ENCODE measurements at places on chromosomes 7 and 10.

GRCh38 chr7:38027884-38028455 lies 107.5 kb downstream of the EPDR1 start:
- DNase-seq = no peak

GRCh38 chr7:37315772-37316715 lies 132.6 kb downstream of the ELMO1 start:
- DNase-seq = no peak

DNA sequence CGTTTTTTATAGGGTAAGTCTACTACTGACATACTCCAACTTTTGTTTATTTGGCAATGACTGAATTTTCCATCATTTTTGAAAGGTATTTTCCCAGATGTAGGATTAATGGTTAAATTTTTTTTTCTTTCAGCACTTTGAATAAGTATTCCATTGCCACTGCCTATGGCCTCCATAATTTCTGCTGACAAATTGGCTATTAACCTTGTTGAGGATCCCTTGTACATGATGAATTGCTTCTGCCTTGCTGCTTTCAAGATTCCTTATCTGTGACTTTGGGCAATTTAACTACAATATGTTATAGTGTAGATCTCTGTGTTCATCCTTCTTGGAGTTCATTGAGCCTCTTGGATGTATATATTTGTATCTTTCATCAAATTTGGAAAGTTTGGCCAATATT lies 21.6 kb upstream of the VWDE start:
- no peak for DNase-seq

DNA sequence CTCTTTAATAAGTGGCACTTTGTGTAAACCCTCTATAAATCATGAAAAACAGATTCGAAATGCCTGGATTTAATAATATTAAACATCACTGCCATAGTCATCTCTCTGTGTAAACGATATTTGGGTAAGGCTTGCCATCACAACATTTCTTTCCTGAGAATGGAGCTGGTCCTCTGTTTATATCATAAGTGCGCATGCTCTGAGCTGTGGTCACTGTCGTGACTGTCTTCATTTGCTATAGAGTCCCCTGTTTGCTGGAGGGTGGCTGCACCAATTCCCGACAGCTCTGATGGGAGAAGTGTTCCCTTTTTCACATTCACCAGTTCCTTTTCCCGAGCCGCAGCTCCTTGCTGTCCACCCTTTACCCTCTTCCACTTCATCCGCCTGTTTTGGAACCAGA lies 50.4 kb upstream of the AGMO start:
- DNase-seq = no peak

GRCh38 chr10:93445097-93445960 lies 36.8 kb downstream of the MYOF start:
- no peak for DNase-seq

- no peak for DNase-seq
Measured at GRCh38 chr7:100723732-100724275, 3.5 kb downstream of the EPO start.

GRCh38 chr10:101818872-101819633 lies 809 bp upstream of the OGA start:
- DNase-seq = no peak

DNA sequence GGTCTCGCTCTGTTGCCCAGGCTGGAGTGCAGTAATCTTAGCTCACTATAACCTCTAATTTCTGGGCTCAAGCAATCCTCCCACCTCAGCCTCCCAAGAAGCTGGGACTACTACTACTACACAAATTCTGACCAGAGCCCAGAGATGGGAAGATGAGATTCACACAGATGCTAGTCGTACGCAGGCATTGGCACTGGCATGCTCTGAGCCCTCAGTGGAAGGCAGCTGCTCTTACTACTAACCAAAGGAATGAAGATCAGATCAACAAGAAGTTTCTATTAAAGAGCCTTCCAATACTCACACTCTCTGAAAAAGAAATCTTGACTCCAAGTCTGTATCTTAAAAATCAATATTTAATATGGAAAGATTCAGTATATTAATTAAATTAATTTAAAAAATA lies 10.7 kb downstream of the GDF2 start:
- DNase-seq = no peak

GRCh38 chr7:14988941-14989340 lies 86.4 kb upstream of the DGKB start:
- no peak for DNase-seq

GRCh38 chr10:30095631-30096422 lies 36.4 kb upstream of the JCAD start:
- no peak for DNase-seq

GRCh38 chr10:58179238-58179637 lies 88.5 kb downstream of the IPMK start:
- no peak for DNase-seq

- DNase-seq = no peak
Measured at GRCh38 chr7:116616555-116617059, 55.4 kb upstream of the MET start.

- DNase-seq = no peak
Measured at GRCh38 chr7:155919391-155920067, 107.3 kb upstream of the SHH start.

GRCh38 chr7:1325646-1326510 lies 93.2 kb downstream of the UNCX start:
- DNase-seq = no peak

DNA sequence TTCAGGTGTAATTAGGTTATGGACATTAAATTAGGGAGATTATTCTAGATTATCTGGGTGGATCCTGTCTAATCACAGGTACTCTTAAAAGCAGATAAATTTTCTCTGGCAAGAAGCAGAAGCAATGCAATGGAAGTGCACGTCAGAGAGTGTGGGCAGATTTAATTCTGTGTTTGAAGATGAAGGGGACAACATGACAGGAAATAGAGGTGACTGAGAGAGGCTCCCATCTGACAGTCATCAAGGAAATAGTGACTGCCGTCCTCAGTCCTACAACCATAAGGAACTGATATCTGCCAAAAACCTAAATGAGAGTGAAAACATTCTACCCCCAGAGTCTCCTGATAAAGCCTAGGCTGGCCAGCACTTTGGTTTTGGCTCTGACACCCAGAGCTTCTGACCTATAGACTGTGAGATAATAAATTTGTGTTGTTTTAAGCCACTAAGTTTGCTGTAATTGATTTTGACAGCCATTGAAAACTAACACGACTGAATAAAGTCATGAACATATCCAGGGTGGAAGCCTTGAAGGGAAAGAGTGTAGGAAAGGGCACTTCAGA lies 30.5 kb upstream of the DDX50 start:
- DNase-seq = no peak

DNA sequence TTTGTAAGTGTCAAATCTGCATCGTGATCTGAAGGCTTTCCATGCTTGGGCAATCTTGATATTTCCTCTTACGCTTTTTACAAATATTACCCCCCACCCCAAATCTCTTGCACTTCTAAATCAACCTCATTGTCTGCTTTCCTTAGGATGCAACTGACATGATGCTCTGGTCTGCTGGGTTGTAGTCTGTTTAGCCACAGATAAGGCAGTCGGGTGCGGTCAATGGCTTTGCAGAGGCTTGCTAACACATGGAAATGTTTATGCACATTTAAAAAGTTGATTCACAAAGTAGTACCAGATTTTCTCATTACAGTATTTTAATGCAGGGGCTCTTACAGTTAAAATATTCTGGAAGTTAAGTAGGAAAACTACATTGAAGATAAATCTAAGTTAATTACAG lies 172.5 kb downstream of the BAMBI start:
- DNase-seq = no peak

GRCh38 chr7:92622030-92622429 lies 31.8 kb upstream of the FAM133B start:
- no peak for DNase-seq

GRCh38 chr10:77417806-77418640 lies 219.6 kb downstream of the KCNMA1 start:
- DNase-seq = no peak

- no peak for DNase-seq
Measured at GRCh38 chr7:117270371-117270770, 52.5 kb downstream of the WNT2 start.

DNA sequence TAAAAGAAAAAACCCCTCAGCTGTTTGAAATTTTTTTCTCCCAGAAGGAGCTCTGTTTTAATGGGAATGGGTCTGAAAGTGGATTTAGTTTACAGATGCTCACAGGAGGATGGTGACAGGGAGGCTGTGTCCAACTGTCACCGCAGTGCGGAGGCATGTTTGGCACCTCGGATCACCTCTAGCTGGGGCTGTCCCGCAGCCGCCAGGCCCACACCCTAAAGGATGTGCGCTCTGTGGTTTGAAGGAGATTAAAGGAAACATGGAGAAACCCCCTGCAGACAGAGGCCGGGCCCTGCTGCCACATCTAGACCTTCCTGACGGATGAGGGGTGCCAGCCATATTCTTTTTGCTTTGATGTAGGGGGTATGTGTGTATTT lies 160.6 kb downstream of the DNAJB6 start:
- no peak for DNase-seq

DNA sequence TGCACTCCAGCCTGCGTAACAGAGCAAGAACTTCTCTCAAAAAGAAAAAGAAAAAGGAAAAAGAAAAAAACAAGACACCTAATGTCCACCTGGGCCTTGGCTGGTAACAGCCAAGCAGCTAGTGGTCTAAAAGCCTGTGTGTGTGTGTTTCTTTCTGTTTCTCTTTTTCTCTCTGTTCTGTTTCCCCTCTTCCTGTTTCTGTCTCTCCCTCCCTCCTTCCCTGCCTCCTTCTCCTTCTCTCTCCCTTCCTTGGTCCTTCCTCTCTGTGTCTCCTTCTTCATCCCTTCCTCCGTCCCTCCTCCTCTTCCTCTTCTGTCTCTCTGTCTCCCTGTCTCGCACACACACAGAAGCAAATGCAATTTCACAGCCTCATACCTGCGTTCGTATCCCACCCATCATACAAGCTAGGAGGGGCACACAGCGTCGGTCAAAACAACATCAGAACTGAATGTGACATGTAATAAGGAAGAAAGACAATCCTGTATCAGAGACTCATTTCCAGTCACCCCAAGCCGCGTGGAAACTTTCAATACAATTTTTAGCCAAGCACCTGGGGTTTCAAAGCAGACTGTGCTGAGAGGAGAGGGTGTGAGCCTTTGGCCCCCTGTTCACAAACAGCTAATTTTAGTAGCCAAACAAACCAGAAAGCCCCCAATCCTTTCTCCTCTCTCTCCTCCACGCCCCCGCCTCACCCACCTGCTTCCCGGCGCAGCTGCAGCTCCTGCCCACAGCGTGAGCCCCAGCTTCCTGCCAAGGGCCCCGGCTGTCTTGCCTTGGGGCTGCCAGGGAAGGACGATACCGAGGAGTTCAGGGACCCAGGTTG lies 50.2 kb upstream of the GNA12 start:
- DNase-seq = no peak

GRCh38 chr7:85004402-85004801 lies 182.5 kb downstream of the SEMA3D start:
- no peak for DNase-seq
